ENCODE measurements at places on chromosomes 16 and 17.

- DNase-seq, result no peak
Observed at GRCh38 chr16:30115238-30115637, 1.9 kb upstream of the GDPD3 start.

GRCh38 chr16:278863-279366 is 1.5 kb upstream of the ARHGDIG start:
- no peak for DNase-seq

DNA sequence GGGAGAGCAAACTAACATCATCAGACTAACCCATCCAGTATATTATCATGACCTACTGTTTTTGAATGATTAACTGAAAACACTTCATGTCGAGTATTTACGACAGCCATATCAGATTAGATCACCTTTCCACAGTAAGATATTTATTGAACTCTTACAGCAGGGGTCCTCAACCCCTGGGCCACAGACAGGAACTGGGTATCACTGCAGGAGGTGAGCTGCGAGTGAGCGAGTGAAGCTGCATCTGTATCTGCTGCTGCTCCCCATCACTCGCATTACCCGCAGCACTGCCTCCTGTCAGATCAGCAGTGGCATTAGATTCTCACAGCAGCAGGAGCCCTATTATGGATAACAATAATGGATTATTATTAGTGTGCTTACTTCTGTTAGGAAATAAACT is 59.5 kb downstream of the NETO2 start:
- no peak for DNase-seq

- no peak for DNase-seq
Observed at GRCh38 chr16:14041164-14041563, 30.0 kb upstream of the MRTFB start.

DNA sequence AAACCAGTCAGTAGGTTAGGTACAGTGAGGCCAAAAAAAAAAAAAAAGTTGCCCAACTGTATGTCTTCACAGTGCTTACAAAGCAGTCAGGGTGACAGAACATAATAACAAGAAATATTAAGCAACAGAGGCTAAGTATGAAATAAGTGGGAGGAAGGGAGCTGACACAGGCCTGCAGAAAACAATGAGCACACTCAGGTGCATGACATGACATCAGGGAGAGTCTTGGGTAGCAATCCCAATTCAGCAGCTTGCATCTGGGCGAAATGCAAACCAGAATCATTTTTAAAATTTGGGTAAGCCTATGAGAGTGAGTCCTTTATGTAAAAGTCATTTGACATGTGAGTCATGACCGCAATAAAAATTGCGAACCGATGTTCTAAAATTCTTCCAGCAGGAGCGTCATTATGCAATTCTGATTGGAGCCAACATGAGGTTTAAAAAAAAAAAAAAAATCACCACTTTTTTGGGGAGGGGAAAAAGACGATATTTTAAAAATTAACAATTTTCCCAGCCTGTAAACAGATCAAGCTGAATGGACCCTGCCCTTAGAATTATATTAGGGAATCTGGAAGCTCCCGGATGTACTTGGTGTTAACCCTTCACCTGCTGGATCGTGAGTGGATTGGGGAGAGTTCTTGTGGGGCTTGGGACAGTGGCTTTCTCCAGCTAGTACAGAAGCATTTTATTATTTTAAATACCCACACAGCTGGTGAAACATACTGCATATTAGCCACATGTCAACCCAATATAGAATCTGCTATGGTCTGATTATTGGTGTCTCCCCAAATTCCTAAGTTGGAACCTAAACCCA is 127.9 kb downstream of the NPIPB5 start:
- peak; percentile 79 for DNase-seq

GRCh38 chr17:76940738-76941350 is 72.6 kb downstream of the MGAT5B start:
- peak; percentile 2 for DNase-seq

- DNase-seq, result no peak
Observed at GRCh38 chr17:2862197-2862596, 66.0 kb downstream of the RAP1GAP2 start.

DNA sequence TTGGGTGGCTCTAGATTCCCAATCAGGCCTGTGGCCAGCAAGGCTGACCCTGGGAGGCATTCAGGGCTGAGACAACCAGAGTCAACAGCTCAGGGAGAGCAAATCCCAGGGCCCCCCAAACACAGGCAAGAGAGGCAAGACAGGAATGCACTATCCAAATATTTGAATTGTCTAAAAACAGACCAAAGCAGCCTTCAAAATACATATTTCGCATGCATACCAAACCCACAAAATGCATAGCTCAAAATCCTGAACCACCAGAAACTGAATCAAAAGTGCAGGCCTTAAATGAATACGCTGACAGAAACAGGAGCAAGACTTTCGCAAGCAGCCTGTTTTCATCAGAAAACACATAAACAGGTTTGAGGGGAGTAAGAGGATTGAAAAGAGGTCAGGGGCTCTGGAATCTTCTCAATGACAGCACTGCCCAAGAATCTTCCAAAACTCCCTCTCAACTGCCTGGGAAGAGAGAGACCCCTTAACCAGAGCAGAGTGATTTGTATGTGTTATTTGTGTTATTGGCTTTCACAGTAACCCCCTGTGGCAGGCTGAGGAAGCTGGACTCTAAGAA is 213.6 kb upstream of the CDH5 start:
- no peak for DNase-seq

- DNase-seq, result no peak
Observed at GRCh38 chr16:26700250-26700649, 366.5 kb upstream of the C16orf82 start.

GRCh38 chr17:28112606-28113005 is 70.1 kb downstream of the NLK start:
- DNase-seq, result no peak

- no peak for DNase-seq
Observed at GRCh38 chr16:57041182-57042156, 50.9 kb upstream of the CPNE2 start.

DNA sequence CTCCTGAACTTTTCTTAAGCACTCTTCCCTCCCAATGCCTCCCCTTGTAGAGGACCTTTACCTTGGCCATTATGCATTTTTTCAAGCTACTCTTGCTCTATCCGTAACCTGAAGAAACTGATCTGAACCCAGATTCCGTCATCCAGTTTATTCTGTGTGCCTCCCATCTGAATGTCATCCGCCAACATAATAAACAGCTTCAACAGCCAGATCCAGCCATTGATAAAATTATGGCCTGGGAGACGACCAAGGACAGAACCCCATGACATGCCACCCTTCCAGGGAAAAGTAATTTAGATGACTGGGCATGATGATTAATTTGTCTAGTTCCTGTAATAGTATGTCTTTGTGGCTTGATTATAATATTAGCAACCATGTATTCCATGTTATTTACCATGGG is 41.9 kb downstream of the KATNIP start:
- DNase-seq, result no peak

DNA sequence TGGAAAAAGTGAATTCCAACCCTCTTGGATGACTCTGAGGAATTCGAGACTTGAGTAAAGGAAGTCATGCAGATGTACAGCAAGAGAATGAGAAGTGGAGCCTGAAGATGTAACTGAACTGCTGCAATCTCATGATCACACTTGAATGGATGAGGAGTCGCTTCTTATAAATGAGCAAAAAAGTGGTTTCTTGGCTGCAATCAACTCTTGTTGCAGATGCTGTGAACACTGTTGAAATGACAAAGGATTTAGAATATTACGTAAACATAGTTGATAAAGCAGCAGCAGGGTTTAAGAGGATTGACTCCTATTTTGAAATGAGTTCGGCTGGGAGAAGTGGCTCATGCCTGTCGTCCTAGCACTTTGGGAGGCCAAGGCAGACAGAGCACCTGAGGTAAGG is 25.5 kb downstream of the ASPA start:
- no peak for DNase-seq

GRCh38 chr16:88356124-88356726 is 26.5 kb upstream of the ZNF469 start:
- DNase-seq, result no peak

DNA sequence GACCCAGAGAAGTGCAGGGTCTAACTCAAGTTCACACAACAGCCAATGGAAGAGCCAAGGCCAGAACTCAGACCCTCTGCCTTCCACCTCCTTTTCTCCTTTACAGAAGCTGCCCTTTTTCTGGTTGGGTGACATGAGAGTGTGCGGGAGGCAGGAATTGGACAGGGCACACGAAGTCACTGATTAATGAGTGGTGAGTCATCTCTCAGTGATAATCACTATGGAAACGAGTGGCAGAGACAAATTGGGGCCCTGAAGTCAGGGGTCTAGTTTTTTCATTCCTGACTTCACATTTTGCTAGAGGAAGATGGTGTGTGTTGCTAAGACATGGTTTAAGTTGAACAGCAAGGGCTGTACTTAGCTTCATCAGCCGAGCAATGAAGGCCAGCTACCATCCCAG is 312.7 kb upstream of the CCL2 start:
- no peak for DNase-seq

- DNase-seq, result no peak
Observed at GRCh38 chr17:53971361-53971760, 148.6 kb downstream of the KIF2B start.

GRCh38 chr16:85249418-85250146 is 137.3 kb upstream of the CIBAR2 start:
- DNase-seq, result no peak

GRCh38 chr17:49337884-49338283 is 24.2 kb downstream of the ZNF652 start:
- peak; percentile 46 for DNase-seq

GRCh38 chr17:42514279-42514678 is 21.8 kb upstream of the NAGLU start:
- DNase-seq, result no peak

DNA sequence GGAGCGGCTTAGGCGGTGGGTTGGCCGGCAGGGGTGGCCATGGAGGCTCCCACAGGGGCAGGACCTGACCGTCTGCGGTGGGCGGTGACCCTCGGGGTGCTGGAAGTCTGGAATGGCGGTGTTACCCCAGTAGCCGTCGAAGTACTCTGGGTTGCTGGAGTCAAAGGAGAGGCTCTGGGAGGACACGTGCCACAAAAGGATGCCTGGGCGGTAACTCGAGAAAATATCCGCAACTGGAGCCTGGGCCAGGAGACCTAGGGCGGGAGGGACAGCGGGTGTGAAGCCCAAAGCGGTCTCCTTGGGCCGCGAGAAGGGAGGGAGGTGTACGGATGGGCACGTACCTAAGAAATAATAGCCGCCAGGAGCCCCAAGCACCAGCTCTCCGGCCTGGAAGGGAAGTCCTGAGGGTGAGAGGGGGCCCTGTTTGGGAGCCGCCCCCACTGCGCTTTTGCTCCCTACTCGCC is 4.6 kb downstream of the ITGA2B start:
- no peak for DNase-seq

GRCh38 chr17:5508810-5509209 is 22.4 kb downstream of the MIS12 start:
- no peak for DNase-seq

DNA sequence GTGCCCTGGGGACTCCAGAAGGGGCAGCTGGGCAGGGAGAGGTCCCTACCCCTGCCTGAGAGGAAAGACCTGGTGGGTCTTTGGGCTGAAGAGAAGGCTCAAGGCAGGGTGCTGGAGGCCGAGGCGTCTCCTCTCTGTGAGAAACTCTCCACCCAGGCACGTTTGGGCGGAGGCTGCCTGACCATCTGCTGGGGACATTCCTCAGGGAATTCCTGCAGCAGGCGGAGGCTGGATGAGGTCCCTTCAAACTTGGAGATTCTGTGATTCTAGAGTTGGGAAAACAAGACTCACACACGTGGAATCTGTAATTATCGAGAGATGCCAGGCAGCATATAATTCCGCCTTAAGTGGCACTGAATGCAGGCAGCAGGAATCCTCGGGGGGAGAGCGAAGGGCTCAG is 21.1 kb upstream of the PHF12 start:
- DNase-seq, result no peak
